ENCODE measurements at places on chromosomes 4 and X.

- peak; percentile 17 for DNase-seq
These were observed 85.8 kb upstream of the PRPS1 start for GRCh38 chrX:107542500-107542899.

DNA sequence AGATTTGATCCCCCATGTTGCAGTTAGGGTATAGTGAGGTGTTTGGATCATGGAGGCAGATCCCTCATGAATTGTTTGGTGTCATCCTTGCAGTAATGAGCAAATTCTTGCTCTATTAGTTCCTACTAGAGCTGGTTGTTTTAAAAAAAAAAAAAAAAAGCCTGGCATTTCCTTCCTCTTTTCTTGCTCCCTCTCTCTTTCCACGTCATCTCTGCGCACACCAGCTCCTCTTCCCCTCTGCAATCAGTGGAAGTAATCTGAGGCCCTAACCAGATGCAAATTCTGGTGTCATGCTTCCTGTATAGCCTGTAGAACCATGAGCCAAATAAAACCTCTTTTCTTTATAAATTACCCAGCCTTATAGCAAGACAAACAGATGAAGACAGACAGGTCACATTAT, 24.5 kb downstream of the WDR17 start:
- DNase-seq = no peak

- no peak for DNase-seq
These were observed 21.6 kb downstream of the JAKMIP1 start for GRCh38 chr4:6178757-6179156.

GRCh38 chrX:107753187-107753586, 22.4 kb downstream of the TSC22D3 start:
- DNase-seq = no peak

- DNase-seq = no peak
These were observed 958.3 kb upstream of the ADGRL3 start for GRCh38 chr4:60241866-60242265.

- DNase-seq = no peak
These were observed 626.2 kb downstream of the MID1IP1 start for GRCh38 chrX:39427492-39427891.

- no peak for DNase-seq
These were observed 732.5 kb upstream of the AGA start for GRCh38 chr4:178174756-178175155.

DNA sequence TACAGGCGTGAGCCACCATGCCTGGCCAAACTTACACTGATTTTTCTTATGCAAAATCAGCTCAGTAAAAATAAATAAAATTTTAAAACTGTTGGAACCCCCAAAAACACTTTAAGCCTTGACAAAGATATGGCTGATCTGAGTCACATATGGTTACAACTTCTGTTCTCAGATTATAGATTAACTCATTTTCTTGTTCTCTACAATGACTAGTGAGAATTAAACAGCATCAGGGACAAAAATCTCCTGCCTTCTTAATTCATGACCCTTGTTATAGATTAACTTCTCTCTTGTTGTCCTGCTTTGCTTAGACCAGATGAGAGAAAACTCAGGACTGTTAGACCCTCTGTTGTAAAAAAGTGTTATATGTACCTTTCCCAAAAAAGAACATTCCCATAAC, 24.2 kb upstream of the EXOC1L start:
- no peak for DNase-seq

GRCh38 chr4:121138039-121138825, 25.9 kb downstream of the TNIP3 start:
- no peak for DNase-seq

DNA sequence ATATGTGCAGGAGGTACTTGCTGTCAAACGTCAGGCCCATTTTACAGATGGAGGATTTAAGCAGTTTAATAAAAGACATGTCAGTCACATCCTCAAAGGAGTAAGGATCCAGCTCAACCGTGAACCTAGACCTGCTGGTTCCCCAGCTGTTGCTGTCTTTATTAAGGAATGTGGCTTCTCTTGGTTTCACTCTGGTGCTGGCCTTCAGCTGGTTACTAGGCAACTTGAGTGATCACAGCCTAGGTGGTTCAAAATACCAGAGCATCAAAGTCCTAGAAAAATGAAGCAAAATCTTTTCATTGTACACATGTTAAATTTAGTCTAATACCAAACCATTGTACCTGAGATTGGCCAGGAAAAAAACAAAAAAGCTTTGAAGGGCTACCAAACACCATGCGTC, 32.7 kb upstream of the GLRA2 start:
- DNase-seq = no peak

GRCh38 chr4:105946771-105947170, 51.5 kb downstream of the NPNT start:
- no peak for DNase-seq

- DNase-seq = no peak
These were observed 175.8 kb downstream of the USP46 start for GRCh38 chr4:52483186-52483890.

- DNase-seq = no peak
These were observed 60.3 kb upstream of the KLF3 start for GRCh38 chr4:38603652-38604051.

DNA sequence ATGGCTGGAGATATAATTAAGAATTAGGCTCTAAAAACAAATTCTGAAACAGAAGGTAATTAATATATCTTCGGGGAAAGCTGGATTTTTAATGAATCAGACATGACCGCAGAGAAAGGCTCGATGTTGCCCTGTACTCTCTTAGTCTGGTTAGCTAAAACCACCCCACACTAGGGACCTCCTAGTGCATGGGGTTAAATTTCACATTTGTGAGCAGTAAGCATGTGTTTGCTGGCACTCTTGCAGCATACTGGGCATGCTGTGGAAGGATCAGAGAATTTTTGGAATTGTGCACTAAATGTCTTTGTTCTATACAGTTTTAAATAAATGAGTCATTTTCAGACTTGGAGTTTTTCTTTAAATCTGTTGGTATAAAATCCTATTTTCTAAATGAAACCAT, 475.6 kb upstream of the FTHL17 start:
- DNase-seq = no peak

- no peak for DNase-seq
These were observed 2.9 kb upstream of the GRPR start for GRCh38 chrX:16120431-16120830.

DNA sequence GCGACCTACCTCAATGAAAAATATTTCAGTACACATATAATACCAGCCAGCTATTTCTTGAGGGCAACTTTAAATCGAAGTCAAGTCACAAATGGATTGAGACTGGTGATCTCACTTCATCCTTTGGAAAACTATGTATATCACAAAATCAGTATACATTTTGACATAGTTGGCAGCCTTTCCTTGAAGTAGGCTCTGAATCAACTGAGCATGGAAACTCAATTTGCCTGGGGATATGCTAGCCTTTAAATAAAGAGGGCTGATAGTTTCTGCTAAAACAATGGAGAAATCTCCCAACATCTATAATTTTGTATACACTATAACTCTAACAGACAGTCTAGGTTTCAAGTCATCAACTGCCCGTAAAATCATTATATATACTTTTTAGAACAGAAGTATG, 282.8 kb upstream of the TENM3 start:
- no peak for DNase-seq

DNA sequence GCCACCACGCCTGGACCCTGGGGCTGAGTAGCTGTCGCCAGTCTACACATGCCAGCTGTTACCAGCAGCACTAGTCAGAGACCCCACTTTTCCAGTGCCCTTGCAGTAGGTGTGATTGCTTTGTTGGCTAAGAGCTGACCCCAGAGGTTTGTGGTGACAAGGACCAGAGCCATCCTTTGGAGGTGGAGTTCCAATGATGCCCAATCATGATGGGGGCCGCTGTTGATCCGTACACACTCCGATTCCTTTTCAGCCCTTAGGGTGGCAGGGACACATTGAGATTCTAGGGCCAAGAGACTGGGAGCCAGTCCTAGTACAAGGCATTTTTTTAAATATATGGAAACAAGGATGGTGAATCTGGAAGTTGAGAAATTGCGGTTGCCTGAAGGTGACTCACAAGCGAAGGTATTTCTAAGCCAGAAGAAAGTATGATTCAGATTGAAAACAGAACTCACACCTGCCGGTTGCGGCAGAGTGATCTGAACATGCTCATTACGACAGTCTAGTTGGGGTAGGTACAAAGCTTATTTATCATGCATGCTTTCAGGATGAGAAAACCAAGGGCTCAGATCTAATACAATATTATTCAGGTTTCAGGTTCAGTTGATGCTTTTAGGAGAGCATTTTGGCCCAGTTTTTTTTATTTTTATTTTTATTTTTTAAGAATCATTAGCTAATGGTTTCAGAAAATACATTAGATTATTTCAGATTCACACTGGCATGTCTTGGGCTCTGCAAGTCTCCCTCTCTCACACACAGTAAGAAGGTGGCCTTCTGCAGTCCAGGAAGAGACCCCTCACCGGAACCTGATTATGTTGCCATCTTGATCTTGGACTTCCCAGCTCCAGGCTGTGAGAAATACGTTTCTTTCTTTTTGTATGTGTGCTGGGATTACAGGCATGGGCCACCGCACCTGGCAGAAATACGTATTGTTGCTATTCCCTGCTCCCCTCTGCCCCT, 43.4 kb downstream of the SHROOM2 start:
- no peak for DNase-seq

DNA sequence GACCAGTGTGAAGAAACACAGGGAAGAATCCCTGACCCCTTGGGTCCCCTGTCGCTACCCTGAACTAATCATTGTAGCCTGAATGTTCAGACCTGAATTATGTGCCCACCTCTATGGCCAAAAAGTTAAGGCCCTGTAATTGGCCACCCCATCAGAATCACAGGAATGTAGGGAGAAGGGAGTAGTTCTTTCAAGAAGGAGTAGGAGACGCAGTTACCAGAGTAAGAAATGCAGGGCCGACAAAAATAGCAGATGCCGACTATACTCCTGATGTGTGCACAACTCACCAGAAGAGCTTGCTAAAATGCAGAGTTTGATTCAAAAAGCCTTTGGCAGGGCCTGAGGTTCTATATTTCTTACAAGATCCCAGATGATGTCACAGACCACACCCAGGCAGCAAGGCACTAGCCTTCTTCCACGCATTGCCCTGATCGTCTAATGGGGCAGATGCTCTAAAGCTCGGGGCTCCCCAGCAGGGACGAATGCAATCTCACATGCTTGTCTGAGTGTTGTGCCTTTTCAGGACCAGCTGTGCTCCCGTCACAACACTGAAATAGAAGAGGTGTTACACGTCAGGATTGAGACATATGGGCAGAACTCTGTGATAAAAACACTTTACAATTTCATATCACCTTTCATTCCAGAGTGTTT, 161.0 kb upstream of the FAM241A start:
- no peak for DNase-seq

GRCh38 chr4:113971706-113972360, 7.6 kb downstream of the ARSJ start:
- no peak for DNase-seq

DNA sequence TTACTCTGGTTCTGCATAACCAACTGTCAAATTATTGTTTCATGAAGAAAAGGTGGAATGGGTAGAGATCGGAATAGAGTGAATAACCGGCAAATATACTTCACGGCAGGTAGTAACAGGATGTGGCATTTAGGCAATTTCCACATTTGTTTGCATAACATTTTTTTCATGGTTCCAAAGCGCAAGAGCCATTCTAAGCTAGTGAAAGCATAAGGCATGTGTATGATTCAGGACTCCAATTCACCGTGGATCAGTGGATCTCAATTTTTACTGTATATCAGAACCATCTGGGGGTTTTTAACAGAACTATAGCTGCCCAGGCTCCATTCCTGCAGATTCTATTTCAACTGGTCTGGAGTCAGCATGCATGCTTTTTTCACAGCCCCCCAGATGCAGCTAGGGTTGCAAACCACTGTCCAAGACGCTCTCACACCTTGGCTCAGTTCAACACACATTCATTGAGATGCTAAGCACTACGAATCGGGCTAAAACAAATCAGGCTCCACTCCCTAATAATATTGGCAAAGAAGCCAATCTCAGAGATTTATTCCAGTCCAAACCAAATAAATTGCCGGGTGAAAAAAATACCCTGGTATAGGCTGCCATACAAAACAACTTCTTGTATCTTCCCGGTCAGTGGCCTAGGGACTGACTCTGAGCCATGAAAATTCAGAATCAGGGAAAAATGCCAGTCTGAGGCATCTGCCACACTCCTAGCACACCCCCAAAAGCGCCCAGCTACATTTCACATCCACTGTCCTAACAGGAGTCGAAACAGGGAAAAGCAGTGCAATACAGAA, 30.0 kb downstream of the AFAP1 start:
- no peak for DNase-seq

GRCh38 chr4:102614801-102615200, 113.6 kb downstream of the NFKB1 start:
- DNase-seq = no peak

DNA sequence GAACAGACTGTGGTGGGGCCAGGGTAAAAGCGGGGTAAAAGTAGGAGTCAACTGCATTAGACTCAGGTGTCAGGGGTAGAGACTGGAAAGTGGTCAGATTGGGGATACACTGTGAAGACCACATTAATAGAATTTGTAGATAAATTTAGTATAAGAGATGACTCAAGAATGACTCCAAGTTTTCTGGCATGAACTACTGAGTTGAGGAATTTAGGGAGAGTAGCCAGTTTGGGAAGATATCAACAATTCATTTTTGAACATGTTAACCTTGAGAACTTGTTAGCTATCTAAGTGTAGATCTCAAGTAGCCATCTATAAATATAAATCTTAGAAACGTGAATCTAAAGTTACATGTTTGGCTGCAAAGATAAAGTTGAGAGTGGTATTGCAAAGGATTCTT, 206.9 kb upstream of the HCCS start:
- DNase-seq = no peak

DNA sequence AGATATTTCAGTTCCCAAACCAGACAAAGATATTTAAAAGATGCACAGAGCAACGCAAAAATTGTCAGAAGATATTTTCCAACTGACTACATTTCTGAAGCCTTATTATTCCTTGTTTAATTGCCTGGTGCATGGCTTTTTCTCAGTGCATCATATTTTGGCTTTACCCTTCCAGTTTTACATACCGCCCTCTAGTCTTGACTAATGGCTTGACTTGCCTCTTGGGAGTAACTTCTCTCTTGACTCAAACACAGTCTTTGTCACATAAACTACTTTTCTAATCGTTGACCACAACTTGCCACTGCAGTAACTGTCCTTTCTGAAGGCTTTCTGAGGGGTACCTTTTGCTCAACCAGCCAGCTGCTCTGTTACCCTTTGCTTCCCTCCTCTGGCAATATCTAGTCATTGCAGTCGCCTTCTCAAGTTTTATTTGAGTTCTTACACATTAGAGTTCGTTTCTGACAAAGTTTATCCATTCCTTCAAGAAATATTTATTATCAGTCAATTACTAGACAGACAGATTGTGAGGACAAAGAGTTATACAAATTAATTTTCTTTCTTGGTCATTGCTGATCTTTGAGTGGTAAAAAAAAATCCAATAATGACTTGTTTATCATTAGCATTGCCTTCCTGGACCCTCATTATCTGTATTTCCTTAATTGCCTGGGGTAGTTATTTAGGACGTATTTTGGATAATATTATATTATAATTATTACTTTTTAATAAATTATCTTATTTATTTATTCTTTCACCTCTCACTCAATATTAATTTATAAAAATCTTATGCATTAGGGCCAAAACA, 506.9 kb upstream of the PCDH10 start:
- DNase-seq = peak; percentile 2

DNA sequence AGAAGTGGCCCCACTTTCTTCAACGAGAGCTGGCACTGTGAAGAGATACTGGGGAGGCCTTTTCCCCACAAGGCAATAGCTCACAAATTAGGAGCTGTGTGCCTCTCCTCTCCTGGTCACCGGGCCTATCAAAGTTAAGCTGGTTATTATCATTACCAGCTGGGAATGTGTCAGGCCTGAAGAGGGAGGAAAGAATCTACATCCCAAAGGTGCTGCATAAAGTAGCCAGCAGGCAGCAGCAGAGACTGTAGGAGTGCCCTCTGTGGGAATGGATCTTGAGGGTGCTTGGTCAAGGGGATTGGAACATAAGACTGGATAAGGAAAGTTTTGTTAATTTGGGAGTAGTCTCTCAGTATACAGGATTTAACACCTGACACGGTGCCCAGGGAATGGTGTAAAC, 9.1 kb upstream of the TMPRSS11D start:
- DNase-seq = no peak

All from LNCaP clone FGC (cell line).